ENCODE measurements at places on chromosomes 12 and 14.
A peak's percentile ranks its signal among the peaks of the same experiment; 100 is the strongest.

GRCh38 chr12:29743801-29744200 lies 39.9 kb downstream of the TMTC1 start:
- H3K4me3 ChIP-seq, result no peak overlapping the region
- no peaks in the 10 kb centered on the region for H3K36me3 ChIP-seq
- H3K4me1 ChIP-seq, result no peaks in the 10 kb centered on the region
- no peak overlapping the region for H3K27ac ChIP-seq
- no peaks in the 10 kb centered on the region for H3K27me3 ChIP-seq

GRCh38 chr14:60487211-60487610 lies 1.3 kb upstream of the C14orf39 start:
- H3K27ac ChIP-seq, result no peak overlapping the region
- peaks cover 80% of the 10 kb centered on the region for H3K27me3 ChIP-seq
- no peak for DNase-seq
- no peaks in the 10 kb centered on the region for H3K36me3 ChIP-seq
- H3K4me3 ChIP-seq, result no peak overlapping the region

DNA sequence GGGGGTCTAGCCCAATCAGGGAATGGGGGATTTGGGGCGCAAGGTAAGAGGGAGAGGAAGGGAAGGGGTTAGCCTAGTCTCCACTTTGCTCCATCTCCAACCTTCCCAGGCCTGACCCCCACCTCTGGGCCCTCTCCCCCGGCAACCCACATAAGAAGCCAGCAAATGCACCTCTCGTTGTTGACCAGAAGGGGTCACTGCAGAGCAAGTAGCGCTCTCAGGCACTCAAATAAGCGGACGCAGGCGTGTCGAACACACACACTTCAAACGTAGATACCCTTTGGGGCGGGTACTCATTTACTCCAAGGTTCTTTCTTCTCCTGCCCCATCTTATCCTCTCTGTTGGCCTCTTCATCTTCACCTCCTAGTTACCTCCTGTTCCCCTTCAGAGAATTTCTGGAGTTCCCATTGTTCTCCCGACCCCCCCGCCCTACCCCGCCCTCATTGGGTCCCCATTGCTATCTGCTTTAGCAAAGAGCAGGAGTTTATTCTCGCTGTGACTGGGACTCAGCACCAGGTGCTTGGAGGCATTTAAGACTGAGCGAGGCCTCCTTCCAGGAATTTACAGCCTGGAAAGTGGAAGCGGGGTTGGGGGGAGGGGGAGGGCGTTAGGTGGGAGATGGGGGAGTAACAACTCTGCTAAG lies 1.5 kb upstream of the SRRM4 start:
- no peaks in the 10 kb centered on the region for H3K36me3 ChIP-seq
- DNase-seq, result peak; percentile 34
- H3K4me1 ChIP-seq, result no peaks in the 10 kb centered on the region
- peaks cover 25% of the 10 kb centered on the region for H3K27me3 ChIP-seq
- H3K27ac ChIP-seq, result no peak overlapping the region
- no peak overlapping the region for H3K4me3 ChIP-seq

- H3K4me1 ChIP-seq, result peaks cover 14% of the 10 kb centered on the region
- no peak for DNase-seq
- no peaks in the 10 kb centered on the region for H3K36me3 ChIP-seq
- H3K27me3 ChIP-seq, result no peaks in the 10 kb centered on the region
These were observed 9.2 kb downstream of the SOS2 start for GRCh38 chr14:50222055-50222613.

DNA sequence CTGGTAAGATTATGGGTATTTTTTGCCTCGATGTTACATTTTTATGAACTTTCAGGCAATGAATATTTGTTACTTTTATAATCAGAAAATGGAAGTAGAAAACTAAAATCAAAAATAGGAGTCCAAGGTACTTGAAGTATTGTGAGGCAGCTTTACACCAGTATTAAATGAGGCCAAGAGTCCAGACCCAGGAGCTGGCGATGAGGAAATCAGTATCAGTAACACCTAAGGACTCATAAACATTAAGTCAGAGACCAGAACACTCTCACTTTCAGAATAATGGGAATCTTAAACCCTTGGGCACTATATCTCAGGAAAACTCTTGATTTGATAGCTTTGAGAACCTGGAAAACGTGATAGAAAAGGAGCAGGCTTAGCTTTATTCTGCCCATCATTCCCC lies 208.8 kb downstream of the GXYLT1 start:
- H3K4me1 ChIP-seq, result peaks cover 20% of the 10 kb centered on the region
- no peaks in the 10 kb centered on the region for H3K27me3 ChIP-seq

DNA sequence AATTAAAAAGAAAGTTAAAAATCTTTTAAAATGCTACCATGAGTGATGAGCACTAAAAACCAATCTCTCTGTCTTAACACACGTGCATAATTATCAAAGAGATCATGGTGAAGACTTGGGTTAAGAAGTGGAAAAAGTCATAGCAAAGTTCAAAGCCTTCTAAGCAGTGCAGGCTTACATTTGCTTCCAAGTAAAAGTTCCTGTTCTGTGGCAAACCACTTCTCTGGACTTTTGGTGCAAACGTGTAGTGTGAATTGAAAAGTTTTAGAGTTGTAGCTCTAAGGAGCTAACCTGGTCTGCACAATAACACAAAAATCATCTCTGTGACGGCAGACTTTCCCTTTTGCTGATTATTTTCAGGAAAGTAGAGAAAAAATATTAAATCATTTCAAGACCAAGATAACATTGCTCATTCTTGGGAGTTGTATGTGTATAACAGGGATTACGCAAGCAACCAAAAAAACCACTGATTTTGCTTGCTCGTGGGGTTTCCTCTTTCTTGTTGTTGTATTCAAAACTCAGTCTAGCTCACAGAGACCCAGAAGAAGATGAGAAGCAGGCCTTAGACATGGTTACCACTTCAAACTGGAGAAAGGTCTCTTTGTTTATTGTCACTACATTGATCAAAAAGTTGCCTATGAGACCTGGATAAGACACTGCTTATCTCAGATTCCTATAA lies 2.3 kb upstream of the GLIPR1 start:
- no peaks in the 10 kb centered on the region for H3K36me3 ChIP-seq
- H3K27ac ChIP-seq, result peak overlapping the region; percentile 93
- no peaks in the 10 kb centered on the region for H3K27me3 ChIP-seq
- DNase-seq, result no peak
- peaks cover 46% of the 10 kb centered on the region for H3K4me1 ChIP-seq
